Central memory CD4-positive, alpha-beta T cell (primary cell): ENCODE measurements at places on chromosomes 6 and 20.
A peak's percentile ranks its signal among the peaks of the same experiment; 100 is the strongest.

GRCh38 chr20:60558486-60558885 lies 600.3 kb downstream of the CDH26 start:
- no peak for DNase-seq

DNA sequence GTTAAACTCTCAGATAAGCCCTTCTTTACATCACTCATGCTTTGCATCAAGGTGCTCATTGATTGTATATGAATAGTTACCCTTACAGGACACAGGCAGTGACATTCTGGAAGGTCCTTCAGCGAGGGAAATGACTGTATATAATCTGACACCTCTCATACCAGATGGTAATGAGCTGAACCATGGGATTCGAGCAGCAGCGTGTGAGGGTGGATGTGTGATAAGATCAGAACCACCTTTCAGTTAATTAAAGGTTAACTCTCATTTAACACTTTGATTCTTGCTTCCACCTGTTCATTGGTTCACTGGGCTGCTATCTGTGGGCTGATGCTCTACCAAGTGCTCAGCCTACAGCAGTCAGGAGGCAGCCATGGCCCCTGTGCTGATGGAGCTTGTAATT lies 24.2 kb downstream of the NEDD9 start:
- no peak for DNase-seq

DNA sequence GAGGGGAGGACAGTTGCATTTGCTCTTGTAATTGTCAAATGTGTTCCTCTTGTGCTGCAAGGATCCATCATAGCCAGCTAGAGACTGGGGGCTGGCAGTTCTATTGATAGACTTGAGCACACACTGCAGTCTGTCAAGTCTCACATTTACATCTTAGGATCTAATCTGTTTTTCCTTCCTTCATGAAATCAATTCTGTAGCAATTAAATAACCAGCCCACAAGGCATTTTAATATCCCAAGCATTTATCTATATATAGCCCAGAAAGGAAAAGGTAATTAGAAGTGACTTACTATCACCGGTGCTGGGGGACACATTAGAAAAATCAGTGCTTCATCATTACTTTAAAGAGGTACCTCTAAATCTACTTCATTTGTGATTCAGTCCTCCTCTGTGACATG lies 143.0 kb upstream of the STXBP5 start:
- DNase-seq = no peak

DNA sequence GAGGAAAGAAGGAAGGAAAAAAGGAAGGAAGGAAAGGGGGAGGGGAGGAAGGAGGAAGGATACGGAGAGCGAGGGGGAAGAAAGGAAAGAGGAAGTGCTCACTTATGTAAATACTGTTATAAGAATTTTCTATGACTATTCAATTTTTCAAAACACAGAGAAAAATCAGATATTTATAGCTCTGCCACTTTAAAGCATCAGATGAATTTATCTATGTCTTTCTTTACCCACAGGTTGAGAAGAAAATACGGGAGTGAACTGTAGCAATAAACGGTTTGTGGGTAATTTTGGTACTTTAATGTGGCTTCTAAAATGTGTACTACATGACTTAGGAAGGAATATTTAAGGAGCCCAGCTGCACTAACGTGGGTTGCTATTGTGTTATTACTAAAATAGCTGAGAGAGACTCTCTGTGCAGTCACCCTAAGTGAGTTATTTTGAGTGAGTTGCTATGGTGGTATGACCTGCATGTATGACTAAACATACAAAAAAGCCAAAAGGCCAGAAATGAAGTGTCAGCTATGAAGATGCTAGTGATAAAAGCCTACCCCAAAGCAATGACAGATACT lies 225.5 kb downstream of the SOD2 start:
- DNase-seq = no peak

DNA sequence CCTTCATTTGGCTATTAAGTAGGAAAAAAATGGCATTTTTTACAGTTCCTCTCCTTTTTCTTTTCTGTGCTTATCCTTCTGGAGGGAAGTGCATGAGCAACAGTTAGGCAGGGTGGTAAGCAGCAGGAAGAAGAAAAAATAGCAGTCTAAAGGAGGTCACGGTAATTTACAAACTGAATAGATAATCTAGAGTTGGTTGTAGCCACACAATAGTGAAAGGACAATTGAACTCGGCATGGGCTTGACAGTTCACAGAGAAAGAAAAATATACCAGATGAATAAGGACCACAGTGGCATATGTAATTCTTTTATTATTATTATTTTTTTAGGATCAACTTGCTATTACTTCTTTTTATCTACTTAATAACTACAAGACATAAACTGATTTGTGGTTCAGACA lies 358.6 kb downstream of the BTBD9 start:
- no peak for DNase-seq

GRCh38 chr20:58196402-58197184 lies 31.9 kb downstream of the ANKRD60 start:
- DNase-seq = no peak

DNA sequence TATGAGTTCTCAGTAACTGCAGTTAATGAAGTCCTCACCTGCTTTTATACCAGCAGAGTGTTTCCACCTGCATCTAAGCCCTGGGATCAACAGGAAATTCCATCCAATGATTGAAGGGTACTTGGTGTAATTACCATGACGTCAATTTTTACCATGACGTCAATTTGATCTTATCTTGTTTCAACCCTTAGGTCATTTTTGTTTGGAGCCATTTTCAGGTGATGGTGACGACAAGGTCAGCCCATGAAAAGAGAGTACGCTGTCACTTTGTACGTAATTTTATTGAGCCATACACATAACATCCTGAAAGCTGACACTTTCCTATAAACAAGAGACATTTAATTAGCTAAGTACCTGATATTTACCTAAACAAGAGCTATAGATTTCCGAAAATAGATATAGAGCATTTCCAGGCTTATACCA lies at the start of gene CGA:
CGA (minus strand) TSS at position 20 of the 423 bp plus-strand sequence. CDS start 6,906 bp downstream, outside the sequence.
- no peak for DNase-seq

DNA sequence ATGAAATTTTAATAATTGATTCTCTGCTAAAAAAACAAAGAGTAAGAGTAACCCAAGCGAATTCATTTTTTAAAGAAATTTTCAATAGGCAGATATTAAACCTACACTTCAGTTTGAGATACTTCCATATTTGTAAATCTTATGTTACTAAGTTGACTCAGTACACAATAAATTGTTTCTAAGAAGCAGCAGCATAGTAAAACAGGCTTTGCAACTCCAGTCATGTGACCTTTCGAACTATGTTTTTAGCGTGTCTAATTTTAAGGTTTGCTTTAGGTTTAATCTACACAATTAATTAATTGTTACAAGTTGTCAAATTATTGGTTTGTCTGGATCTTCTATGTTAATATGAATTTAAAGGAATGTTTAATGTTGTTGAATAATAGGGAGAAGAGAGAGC lies 708.9 kb upstream of the CITED2 start:
- DNase-seq = no peak

GRCh38 chr20:40651151-40651550 lies 37.9 kb downstream of the MAFB start:
- no peak for DNase-seq

DNA sequence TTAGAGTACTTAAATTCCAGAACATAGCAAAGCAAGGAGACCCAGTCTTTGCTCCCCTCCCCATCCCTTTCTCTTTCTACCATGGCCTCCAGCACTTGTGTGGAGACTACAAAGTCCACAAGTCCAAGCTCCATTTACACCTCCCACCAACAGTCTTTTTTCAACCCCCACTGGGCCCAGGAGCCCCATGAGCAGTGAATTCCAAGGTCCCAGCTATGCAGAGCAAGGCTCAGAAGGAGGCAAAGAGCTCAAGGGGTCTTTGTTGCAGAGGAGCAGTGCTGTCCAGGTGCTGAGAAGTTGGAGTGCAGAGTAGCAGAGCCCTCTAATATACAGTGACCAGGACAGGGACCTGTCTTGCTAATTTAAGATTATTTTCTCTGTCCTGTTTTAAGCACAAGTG lies 9.0 kb downstream of the PAK5 start:
- no peak for DNase-seq

GRCh38 chr6:108846628-108847027 lies 1.6 kb upstream of the ARMC2 start:
- no peak for DNase-seq

DNA sequence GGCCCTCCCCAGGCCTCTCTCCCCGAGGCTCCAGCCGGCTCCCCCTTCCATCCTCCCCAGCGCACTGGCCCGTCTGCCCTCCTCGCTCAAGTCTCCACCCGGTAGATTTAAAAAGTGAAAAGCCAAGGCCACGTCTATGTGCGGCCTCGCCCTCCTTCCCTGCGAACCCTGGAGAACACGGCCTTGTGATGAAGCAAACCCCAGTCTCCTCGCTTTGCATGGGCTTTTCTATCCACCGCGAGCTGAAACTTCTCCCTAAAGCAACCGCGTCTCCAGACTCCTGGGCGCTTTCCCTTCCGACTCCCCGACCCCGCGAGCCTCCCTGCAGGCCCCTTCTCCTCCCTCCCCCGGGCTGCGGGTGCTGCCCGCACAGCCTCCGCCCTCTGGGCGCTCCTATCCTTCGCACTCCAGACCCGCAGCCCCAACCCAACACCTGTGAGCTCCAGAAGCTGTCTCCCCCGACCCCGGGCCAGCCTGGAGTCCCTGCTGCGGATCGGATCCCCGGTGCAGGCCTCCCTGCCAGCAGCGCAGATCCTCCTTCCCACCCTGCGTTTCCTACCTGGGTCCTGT lies 265.2 kb upstream of the QKI start:
- DNase-seq = no peak

DNA sequence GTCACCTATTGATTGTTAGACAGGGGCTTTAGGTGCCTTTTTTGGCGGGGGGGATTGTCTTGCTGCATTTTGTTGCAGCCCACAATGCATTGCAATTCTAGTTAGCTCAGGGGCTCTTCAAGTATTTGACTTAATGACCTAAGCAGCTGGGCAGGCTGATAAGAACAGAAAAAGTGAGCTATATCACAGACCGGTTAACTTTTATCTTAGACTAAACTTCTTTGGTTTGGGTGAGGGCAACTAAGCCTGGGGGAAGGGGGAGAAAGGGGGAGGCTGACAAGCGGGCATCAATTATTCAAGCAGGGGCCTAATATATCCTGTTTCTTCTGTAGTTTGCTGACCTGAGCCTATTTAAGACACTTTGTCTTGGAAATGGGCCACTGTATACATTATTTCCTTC lies 66.0 kb upstream of the GPR6 start:
- no peak for DNase-seq

DNA sequence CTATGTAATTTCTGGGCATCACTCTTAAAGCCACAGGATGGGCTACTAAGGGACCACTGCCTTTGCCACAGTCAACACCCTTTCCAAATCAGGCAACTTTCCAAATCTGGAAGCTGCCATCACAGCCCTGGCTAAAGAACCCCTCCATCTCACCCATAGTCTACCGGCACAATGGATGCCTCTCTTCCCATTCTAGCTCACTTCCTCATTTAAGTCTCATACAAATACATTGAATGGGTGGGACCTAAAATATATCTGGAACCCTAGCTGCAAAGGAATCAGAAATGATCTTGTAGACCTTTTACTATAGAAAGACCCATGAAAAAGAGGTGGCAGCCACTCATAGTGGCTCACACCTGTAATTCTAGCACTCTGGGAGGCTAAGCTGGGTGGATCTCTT lies 3.3 kb upstream of the TREML4 start:
- DNase-seq = no peak

GRCh38 chr20:51029963-51030920 lies 7.3 kb upstream of the KCNG1 start:
- DNase-seq = no peak

DNA sequence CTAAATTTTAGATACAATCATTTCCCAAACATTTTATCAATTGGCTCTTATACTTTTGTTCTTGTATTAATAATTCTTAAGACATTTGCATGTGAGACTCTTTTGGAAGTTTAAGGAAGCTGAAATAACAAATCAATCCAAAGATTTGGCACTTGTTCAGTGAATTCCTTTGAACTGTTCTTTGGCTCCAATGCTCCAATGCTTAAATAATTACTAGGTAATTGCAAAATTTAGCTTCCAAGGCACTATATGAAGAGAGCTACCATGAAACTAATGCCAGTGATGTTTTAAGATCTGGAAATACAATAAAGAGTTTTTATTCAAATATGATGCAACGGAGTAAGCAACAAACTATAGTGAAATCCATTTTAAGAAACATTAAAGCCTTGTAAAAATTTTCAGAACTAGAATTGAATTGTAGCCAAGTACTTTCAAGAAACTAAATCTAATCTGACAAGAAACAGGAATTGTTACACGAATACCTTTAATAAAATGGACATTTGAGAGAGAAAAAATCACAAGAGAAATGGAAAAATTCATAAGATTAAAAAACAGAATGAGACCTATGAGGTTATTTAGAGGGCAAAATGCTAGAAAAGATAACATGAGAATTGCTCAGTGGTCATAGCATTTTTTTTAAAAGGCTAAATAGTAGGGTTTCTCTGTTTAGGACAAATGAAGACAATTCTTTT lies 43.6 kb upstream of the SMLR1 start:
- no peak for DNase-seq

DNA sequence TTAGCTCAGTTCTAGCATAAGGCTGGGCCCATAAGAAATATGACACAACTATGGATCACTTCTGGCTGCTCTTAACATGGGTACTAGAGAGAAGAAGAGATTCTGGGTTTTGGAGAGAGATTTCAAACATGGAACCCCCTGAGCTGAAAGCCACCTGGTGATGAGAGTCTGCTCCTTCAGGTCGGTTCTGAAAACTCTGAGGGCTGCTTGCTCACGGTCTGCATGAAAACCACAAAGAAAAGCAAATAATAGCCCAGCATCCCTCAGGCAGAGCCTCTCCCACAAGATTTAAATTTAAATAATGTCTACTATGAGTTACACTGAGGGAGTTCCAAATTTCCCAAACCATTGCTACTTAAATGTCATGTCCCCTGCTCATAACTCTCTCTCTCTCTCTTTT lies 301.5 kb downstream of the BMP7 start:
- no peak for DNase-seq

DNA sequence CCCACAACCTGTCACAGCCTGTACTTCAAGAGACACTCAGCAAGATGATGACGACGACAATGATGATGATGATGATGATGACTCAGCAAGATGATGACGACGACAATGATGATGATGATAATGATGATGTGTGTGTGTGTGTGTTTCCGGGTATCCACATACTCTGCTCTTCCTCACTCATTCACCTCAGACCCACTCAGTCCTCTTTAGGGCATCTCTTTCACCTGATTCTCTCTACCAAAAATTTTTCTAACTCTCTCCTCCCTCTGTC lies 1.2 kb upstream of the EIF6 start:
- no peak for DNase-seq

DNA sequence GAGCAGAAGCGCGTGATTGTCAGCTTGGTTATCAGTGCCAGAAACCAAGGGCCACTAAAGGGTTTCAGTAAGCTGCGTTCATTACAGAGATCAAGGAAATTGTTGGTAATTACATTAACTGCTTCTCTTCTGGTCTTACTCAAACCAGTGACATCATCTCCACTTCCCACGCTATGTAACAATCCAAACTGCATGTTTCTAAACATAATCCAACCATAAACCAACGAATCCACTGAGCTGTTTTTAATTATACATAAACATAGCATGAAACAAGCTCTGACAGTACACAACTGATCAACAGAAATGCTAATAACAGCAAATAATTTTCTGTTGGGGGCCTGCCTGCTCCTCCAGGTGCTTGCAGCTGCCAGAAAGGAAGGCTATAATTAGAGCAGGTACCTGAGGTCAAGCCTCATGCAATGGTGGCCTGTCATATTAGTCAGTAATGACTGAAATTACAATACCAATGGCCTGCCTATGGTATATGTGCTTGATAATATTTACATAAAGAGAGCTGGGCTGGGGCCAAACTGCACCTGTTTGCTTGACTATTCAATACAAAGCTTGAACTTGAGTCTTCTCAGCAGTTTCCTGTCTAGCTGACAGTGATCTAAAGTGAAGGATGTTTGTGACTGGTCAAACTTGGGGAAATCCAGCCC lies 40.1 kb downstream of the ILRUN start:
- peak; percentile 29 for DNase-seq
